ENCODE measurements at places on chromosomes 16 and 17. TPM values are rescaled to one million over a fixed set of nuclear protein-coding genes. Genes with fewer than 3 reads are reported as not detected.
A peak's percentile ranks its signal among the peaks of the same experiment; 100 is the strongest.

Gene ZP2
- not detected for total RNA-seq

Gene KRTAP4-3
- not detected for total RNA-seq

DNA sequence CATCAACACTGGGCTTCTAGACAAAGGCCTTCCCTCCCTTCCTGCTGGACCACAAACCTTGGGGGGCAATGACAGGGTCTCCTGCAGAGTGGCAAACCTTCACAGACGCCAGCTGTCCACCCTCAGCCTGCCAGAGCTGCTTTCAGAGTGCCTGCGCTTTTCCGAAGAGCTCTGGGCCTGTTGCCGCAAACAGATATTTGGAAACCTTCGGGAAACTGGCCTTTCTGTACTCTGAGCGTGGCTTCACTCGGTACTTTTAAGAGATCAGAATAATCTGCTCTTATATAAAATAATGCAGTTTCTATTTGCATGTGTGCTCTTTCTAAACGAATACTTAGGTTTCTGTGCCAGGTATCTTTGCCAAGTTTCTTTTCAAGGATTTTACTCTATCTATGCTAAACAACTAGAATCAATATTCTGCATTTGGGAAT, 152.1 kb upstream of the CHMP6 start:
- no peaks in the 10 kb centered on the region for H3K4me1 ChIP-seq
- no peak overlapping the region for H3K4me3 ChIP-seq
- DNase-seq, result no peak
- no peaks in the 10 kb centered on the region for H3K27me3 ChIP-seq
- H3K36me3 ChIP-seq, result peaks cover 5% of the 10 kb centered on the region

GRCh38 chr17:19012171-19013080, 7.9 kb upstream of the FAM83G start:
- DNase-seq, result no peak
- H3K27me3 ChIP-seq, result no peaks in the 10 kb centered on the region
- no peaks in the 10 kb centered on the region for H3K4me1 ChIP-seq
- no peaks in the 10 kb centered on the region for H3K36me3 ChIP-seq
- no peak overlapping the region for H3K4me3 ChIP-seq

- H3K36me3 ChIP-seq, result no peaks in the 10 kb centered on the region
- H3K4me3 ChIP-seq, result no peak overlapping the region
- no peak for DNase-seq
- no peaks in the 10 kb centered on the region for H3K4me1 ChIP-seq
- H3K27me3 ChIP-seq, result no peaks in the 10 kb centered on the region
- no peak overlapping the region for H3K27ac ChIP-seq
Measured at GRCh38 chr16:71840052-71840451, 5.7 kb upstream of the ATXN1L start.

DNA sequence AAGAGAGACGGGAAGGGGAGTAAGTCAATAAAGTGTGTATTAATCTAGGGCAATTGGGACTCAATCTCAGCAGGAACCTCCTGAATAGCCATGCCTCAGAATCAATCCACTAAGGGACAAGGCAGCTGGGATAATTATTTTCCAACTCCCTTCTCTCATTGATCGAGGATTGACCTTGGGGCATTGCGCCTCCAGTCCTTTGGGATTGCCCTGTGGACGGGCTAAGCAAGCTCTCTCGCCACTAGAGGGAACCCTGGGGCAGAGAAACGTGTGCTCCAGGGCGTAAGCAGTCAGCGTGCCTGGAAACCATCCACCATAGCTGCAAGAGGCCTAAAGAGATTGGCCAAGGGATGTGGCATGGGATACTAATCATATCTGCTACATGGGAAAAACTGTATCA, 53.9 kb upstream of the ERCC4 start:
- no peak overlapping the region for H3K27ac ChIP-seq
- DNase-seq, result peak; percentile 92
- H3K27me3 ChIP-seq, result no peaks in the 10 kb centered on the region
- no peaks in the 10 kb centered on the region for H3K4me1 ChIP-seq
- no peak overlapping the region for H3K4me3 ChIP-seq
- H3K36me3 ChIP-seq, result no peaks in the 10 kb centered on the region

DNA sequence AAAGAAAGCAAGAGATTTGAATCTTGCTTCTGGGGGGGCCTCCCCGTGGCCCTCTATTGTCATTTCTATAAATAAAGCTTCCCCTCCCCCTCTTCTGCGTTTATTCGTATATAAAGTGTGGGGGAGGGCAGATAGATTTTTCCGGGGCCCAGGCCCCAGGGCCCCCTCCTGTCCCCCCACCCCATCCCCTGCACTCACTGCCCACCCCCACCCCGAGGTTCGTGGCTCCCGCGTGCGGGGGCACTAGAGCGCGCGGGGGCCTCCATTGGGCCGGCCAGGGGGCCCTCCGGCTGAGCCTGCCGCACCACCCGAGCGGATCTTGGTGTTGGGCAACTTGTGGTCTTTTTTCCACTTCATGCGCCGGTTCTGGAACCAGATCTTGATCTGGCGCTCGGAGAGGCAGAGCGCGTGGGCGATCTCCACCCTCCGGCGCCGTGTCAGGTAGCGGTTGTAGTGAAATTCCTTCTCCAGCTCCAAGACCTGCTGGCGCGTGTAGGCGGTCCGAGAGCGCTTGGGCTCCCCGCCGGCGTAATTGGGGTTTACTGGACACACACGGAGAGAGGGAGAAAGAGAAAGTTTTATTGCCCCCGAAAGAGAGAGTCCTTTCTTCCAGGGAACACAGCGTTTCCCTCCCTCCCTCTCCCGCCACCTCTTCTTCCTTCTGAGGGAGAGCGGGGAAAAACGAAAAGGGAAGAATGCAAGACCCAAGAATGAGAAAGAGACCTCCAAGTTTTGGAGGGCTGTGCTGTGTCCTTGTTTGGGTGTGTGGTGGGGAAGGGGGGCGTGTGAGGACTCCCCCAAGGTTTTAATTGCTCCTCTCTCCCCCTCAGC, 1.5 kb downstream of the HOXB4 start:
- H3K4me3 ChIP-seq, result no peak overlapping the region
- H3K27ac ChIP-seq, result peak overlapping the region; percentile 36
- H3K27me3 ChIP-seq, result peaks cover 99% of the 10 kb centered on the region
- no peaks in the 10 kb centered on the region for H3K36me3 ChIP-seq
- peak; percentile 71 for DNase-seq
- H3K4me1 ChIP-seq, result no peaks in the 10 kb centered on the region

Data from endodermal cell (in vitro differentiated cells).